ENCODE measurements at places on chromosomes 11 and 22.

GRCh38 chr11:114200351-114201133, 95.7 kb upstream of the NNMT start:
- no peak for DNase-seq

DNA sequence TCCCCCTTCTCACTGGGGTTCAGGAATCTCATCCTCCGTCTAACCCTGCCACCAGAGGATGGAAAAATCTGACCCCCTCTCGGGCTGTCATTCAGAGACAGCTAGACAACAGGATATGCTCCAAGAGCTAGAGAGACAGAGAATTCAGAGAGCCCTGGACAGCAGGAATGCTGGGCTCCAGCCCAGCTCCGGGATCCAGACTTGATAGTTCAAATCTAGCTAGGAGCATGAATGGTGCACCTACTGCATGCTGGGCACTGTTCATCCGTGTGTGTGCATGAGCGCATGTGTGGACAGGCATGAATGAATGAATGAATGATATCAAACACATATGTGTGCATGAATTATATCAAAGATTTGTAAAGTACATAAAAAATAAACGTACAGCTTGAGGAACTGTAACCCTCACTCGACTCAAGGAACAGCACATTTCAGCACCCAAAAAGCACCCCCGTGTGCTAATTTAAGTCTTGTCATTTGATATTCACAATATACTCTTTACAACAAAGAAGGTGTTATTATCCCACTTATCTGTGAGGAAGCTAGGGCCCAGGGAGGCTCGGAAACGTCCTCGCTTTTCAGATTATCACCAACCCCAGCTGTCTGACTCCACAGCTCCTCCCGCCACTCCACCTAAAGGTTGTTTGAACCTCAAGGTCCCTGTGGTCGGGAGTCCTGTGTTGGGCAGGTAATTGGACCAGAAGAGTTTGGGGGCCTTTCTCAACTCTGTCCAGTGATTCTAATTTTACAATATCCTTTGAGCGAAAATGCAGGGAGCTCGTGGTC, 640 bp upstream of the VSIG10L2 start:
- DNase-seq, result peak; percentile 6

- DNase-seq, result no peak
Measured at GRCh38 chr11:41497974-41498373, 38.5 kb upstream of the LRRC4C start.

DNA sequence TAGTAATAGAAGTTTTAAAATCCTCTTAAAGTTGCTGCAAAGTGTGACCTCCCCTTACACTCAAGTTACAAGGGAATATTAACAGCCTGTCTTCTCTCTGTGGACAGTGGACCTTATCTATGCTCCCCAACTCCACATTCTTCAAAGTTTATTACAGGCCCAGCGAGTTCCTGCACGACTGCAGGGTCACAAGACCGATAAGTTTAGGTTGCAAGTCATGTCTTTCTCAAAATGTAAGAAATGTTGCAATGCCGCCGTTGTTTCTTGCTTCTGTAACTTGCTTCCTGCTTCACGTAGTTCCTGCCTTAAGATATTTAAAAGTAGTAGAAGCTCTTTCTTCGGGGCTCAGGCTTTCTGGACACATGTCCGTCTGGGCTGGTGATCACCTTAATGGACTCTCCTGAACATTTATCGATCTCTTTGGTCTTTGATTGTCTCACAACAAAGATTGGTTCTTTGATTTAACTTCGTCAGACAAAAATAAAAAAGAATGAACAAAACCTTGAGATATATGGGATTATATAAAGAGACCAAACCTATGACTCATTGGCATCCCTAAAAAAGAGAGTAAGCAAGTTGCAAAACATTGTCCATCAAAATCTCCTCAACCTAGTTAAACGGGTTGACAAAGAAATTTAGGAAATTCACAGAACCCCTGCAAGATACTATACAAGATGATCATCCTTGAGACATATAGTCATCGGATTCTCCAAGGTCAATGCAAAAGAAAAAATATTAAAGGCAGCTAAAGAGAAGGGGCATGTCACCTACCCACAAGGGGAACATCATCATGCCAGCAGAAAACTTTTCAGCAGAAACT, 45.4 kb upstream of the GLYAT start:
- no peak for DNase-seq

- DNase-seq, result no peak
Measured at GRCh38 chr11:126695293-126695692, 305.3 kb downstream of the KIRREL3 start.

GRCh38 chr22:39656495-39657490, 86.2 kb downstream of the CACNA1I start:
- no peak for DNase-seq

DNA sequence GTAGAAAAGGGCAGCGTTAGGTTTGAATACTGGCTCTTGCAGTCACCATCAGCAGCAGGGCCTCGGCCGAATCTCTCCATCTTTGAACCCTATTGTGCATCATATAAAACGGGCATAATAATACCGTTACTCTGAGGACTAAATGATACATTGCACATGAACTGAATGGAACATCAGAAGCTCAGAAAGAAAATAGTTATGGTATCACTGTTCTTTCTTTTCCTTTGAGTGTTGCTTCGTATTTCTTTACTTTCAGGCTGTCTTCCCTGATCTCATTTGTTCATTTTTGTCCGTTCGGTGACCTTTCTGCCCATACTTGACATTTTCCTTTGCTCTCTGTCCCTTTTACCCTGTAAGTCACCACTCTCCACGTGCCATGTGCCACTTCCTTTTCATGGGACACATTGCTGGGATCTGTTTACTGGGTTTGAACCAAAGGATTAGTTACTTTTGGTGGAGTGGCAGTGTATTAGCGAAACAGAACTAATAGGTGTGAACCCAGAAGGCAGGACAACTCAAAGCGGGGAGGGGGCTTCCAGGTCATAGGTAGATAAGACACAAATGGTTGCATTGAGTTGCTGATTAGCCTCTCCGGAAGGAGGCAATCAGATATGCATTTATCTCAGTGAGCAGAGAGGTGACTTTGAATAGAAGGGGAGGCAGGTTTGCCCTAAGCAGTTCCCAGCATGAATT, 717 bp upstream of the ZNF202 start:
- no peak for DNase-seq

GRCh38 chr11:76246271-76246933, 40.1 kb upstream of the WNT11 start:
- no peak for DNase-seq

GRCh38 chr11:59206635-59207034, 6.1 kb downstream of the MPEG1 start:
- DNase-seq, result peak; percentile 57

- no peak for DNase-seq
Measured at GRCh38 chr11:113874581-113875233, 665 bp downstream of the USP28 start.

- no peak for DNase-seq
Measured at GRCh38 chr22:24427500-24428164, at the start of gene ADORA2A. ADORA2A (plus strand) TSS chr22:24427599; CDS start chr22:24433405, 5,806 bp downstream.

DNA sequence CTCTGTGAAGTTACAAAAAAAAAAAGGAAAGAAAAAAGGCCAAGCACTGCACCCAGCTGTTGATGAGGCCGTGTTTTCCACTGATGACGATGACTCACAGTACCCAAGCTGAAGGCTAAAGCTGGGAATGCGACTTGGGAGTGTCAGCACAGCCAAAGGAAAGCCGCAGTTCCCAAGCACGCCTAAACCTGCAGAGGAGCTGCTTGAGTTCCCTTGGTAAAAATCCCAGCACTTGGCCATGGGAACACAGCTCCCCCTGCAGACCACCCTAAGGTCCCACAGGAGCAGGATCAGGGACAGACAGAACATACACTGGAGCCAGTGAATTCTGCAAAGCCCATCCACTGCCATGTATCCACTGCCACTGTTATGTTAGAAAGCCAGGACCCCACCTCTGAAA, 39.9 kb downstream of the SERGEF start:
- peak; percentile 30 for DNase-seq

DNA sequence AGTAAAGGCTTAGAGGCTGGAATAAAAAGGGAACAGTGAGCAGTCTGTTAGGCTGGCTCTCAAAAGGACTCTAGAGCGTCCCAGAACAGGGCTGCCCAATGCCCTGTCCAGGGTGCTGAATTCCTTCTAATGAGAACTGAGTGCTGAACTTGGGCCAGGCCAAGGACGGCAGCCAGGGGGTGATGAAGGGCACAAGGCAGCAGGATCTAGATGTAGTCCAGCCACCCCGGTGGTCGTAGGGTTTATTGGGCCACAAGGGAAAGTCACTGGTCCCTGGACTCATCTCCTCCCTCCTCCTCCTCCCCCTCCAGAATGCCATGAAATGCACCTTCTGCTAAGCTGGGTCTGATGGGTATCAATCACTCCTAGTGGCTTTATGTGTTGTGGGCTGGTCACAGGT, 19.2 kb downstream of the NPTXR start:
- DNase-seq, result no peak

DNA sequence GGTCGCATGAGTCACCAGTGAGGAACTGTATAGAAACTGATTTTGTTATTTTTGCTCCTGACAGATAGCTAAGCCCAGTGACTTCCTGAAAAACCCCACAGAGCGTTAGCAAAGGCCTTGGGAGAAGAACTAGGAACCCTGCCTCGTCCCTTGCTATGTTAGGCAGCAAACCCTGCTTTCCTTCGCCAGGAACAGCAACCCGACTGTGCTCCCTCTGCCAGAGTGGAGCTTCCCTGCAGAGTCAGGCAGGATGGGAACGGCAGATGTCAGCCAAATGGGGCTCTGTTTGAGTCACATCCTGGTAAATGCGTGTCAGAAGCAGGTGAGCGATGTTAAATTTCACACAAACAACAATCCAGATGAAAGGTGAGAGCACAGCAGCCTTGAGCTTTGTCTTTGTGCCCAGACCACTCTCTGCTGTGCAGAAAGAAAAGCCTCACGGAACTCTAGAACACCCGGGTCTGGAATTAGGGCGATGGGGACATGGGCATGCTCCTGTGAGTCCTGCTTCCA, 186.6 kb downstream of the ADAMTS15 start:
- no peak for DNase-seq

- DNase-seq, result no peak
Measured at GRCh38 chr11:126129727-126130671, 67.3 kb upstream of the CDON start.

DNA sequence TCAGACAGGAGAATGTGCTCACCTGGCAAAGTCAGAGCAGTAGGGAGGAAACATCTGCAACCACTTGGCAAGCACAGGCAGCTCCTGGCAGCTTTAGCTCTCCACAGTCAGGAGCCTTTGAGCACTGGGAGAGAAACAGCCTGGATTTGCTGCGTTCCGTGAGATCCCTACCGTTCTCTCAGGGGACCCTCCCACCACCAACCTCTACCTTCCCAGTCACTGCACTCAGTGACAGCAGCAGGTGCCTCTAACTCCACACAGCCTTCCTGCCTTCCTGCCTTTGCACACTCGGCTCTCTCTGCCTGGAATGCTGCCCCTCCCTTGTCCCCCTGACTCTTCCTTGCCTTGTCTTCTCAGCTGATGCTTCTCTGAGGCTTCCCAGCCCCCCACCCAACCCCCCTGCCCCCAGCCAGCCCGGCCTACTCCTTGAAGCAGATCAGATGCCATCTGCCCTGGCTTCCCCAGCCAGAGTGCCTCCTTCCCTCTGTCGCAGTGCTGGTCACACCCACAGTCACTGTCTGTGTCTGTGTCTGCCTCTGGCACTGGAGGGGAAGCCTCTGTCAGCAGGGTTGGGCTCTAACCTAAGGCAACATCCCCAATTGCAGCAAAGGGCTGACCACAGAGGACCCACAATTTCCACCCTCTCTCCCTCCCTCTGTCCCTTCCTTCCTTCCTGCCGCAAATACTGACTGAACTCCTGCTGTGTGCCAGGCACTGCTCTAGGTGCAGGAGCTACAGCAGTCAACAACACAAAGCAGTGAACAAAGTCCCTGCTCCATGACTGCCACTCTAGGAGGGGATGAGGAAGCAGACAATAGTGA, 14.9 kb upstream of the TSKU start:
- DNase-seq, result no peak

DNA sequence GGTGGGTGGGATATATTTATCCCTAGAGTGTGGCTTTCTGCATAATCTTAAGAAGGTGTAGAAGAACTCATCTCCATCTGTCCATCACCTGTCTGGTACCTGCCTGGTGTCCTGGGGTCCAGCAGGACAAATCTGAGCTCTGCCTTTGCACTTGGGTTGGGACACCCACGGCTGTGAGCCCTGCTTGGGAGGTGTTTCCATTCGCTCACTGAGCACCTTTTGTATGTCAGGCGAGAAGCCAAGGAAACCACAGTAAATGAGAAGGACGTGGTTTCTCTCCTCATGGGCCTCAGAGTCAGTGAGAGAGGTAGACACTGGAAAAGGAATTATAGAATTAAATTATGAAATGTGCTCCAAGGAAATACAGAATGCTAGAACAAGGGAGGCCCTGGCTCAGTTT, 555.9 kb downstream of the MIAT start:
- no peak for DNase-seq

DNA sequence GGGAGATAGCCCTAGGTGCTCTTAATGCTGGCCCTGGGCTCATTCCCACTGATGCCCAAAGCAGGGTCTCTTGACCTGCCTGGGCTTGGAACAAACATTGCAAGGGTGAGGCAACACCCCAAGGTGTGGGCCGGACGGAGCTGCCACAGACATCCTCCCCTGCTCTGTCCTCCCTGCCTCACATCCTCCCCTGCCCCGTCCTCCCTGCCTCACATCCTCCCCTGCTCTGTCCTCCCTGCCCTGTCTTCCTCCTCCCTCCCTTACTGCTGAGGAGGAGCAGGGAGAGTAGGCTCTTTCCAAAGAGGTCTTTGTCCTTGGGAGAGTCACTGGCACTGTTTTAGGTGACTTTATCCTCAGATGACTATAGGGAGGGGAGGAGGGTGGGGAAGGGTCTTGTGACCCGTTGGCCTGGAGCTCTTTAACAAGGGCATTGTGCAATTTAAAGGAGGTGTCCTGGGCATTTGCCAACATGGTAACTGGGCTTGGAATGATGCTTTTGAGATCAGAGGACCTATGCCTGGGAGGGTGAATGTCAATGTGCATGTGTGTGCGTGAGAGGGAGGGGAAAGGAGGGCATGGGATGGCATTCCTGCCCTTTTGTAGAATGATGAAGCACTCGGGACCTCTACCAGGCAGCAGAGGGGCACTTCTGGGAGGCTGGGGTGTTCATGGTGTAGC, 700 bp downstream of the FAM180B start:
- DNase-seq, result no peak

- no peak for DNase-seq
Measured at GRCh38 chr11:76637491-76638269, 32.9 kb downstream of the LRRC32 start.

DNA sequence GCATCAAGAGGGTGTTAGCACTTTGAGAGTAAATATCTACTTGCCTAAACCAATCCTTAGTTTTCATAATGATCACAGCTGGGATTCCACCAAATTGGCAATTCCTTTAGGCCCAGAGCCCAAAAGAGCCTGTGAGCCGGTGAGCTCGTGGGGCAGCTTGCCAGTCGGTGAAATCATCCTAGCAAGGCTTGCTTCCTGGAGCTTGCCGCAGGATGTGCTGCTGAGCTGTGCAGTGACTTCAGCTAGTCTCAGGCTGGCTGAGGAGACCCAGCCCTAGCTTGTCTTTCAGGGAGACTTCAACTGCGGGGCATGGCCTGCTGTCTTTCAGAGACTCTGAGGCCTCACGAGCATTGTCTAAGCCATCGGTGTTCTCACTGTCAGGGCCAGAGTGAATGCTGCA, 73.6 kb upstream of the SUSD2 start:
- peak; percentile 91 for DNase-seq

Measured in dorsolateral prefrontal cortex (tissue), 122 donors.